Astrocyte of the cerebellum (primary cell): ENCODE measurements at places on chromosomes 6 and 20.

- no peak for DNase-seq
Observed at GRCh38 chr20:36228770-36229169, 7.5 kb upstream of the AAR2 start.

- peak; percentile 78 for DNase-seq
Observed at GRCh38 chr6:19399406-19399805, 437.8 kb upstream of the ID4 start.

GRCh38 chr20:38485041-38485440 lies 12.4 kb downstream of the RALGAPB start:
- no peak for DNase-seq

GRCh38 chr6:125550892-125551291 lies 198.5 kb upstream of the HEY2 start:
- DNase-seq: no peak

- no peak for DNase-seq
Observed at GRCh38 chr6:12967686-12968085, 251.1 kb downstream of the PHACTR1 start.

GRCh38 chr20:47956268-47956995 lies 171.2 kb upstream of the SULF2 start:
- peak; percentile 52 for DNase-seq

- no peak for DNase-seq
Observed at GRCh38 chr6:46207174-46207573, 36.4 kb upstream of the ENPP5 start.

GRCh38 chr20:16710781-16711180 lies 19.0 kb upstream of the SNRPB2 start:
- no peak for DNase-seq

DNA sequence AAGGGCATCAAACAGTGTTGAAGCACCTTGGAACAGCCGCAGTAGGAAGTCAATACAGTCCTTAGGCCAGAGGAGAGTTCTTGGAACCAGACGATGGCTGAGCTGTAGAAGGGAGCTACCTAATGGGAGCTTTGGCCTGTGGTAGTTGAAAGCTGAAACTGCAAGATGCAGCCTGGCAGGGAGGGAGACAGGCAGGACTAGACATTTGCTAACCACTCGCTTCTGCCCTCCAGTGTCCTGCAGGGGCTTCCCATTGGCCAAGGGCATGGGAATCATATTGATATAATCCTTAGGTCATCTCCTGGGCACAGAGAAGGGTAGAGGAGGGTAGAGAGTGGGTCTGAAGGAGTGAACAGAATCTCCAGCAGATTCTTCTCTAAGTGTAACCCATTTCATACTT lies 60.4 kb downstream of the TPD52L1 start:
- DNase-seq: no peak

GRCh38 chr20:5535125-5535756 lies 215.0 kb upstream of the SHLD1 start:
- no peak for DNase-seq

DNA sequence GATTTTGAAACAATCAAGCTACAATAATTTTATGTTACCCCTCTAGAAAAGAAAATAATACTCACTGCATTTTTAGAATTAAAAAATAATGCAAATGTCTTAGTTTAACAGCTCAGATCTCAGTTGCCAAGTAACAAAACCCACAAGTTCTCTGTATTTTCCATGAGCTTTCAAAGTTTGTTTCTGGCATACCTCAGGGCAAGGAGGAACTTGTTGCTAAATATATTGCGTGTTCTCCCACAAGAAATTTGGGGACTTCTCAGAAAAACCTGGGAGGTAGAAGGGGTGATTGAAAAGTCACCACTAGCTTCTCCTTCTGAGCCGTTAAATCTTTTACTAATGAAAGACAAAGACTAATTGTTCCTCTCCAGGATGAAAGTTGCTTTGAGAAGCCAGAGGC lies 236.8 kb upstream of the MARCKS start:
- no peak for DNase-seq

- DNase-seq: no peak
Observed at GRCh38 chr20:57710841-57711240, 1.0 kb upstream of the PMEPA1 start.

GRCh38 chr6:159036673-159037072 lies 8.1 kb downstream of the TAGAP start:
- DNase-seq: no peak

GRCh38 chr20:24701668-24702067 lies 232.2 kb downstream of the SYNDIG1 start:
- DNase-seq: no peak

DNA sequence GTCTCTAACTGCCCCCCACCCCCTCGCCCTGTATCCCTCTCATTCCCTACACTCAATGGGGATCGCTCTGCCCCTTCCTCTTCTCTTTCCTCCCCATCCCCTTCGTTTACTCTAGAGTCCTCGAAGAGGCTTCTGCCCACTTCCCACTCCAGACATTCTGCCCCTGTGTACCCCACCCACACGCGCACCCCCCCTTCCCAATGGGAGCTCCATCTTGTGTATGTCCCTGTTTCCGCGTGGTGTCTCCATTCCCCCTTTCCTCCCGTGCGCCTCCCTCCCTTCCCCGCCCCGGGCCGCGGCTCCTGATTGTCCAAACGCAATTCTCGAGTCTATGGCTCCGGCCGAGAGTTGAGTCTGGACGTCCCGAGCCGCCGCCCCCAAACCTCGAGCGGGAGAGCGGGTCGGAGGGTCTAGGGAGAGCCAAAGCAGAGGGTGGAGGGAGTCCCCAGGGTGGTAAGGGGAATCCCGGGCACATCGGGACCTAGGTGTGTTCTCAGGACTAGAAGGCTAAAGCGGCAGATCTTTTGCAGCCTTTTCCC lies 679 bp upstream of the RING1 start:
- no peak for DNase-seq

- no peak for DNase-seq
Observed at GRCh38 chr6:73655341-73655917, 1.6 kb upstream of the SLC17A5 start.

GRCh38 chr6:18533793-18534192 lies 146.6 kb downstream of the RNF144B start:
- no peak for DNase-seq

DNA sequence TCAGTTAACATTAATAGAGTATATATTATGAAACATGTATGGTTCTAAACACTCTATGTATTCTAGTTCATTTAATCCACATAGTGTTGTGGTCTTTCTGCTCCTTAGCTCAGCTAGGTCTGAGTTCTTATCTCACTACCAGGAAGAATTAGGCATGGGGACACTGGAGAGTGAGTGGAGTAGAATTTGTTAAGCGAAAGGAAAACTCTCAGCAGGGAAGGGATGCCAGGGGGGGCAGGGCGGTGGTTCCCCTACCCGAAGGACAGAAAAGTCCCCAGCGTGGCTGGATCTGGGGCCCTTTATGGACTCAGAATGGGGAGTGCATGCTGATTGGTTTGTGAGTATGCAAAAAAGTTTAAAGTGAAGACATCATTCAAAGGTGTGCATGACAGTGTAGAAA lies 727.5 kb downstream of the TBC1D32 start:
- no peak for DNase-seq

- peak; percentile 91 for DNase-seq
Observed at GRCh38 chr20:38252292-38253288, 7.9 kb downstream of the KIAA1755 start.

- DNase-seq: peak; percentile 23
Observed at GRCh38 chr6:138001750-138002349, 105.4 kb downstream of the PERP start.

DNA sequence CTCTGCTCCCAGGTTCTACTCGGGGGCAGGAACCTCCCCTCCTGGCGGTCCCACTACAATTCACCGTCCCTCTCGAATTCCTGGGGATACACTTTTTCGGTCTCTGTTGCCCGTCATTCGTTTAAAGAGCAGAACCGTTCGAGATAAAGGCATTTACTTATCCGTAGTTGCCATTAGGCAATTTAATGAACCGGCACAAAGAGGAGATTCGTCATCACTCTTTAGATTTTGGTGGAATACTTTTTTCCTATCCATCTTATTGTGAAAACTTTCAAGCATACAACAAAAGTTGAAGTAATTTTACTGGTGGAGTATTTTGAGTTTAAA lies 1.2 kb upstream of the CD24 start:
- DNase-seq: no peak

DNA sequence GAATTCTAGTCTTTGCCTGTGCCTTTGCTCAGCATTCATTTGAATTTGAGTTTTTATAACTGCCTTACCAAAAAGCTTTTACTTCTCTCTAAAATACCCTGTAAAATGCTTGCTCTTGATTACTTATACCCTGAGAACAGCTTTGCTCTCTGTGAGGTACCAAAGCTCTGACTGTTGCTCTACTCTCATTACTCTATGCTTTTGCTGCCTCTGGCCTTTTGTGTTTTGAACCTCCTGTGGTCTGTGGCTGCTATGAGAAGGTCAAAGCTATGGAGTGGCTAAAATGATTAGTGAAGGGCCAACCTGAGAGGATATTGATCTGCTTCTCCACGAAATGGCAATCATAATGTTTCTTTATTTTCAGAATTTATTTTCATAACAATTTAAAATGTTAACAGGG lies 375.6 kb upstream of the IMPG1 start:
- no peak for DNase-seq

DNA sequence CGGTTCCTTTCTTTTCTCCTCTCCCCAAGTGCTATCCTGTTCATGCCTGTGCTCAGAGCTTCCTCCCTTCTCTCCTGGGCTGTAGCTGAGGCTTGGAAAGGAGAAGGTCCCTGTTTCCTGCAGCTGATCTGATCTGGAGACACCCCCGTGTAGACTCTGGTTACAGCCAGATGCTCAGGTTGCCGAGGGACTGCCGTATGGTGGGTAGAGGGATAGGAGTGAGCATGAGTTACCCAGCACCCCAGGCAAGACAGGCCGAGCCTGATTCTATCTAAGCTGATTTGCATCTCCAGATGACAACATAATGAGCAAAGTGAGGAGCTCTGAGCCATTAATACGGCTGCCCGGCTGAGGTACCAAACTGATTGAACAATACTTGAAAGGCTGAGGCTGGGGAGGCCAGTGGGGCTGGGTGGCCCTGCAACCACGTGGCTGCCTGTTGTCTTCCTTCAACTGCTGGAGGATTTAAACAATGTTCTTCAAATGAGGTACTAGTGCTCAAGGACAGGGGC lies 91.8 kb downstream of the ASXL1 start:
- no peak for DNase-seq

- peak; percentile 32 for DNase-seq
Observed at GRCh38 chr6:153976921-153977693, 61.9 kb upstream of the OPRM1 start.

- no peak for DNase-seq
Observed at GRCh38 chr6:6595952-6596351, 7.4 kb downstream of the LY86 start.

- no peak for DNase-seq
Observed at GRCh38 chr6:101000341-101000740, 119.2 kb upstream of the ASCC3 start.

- DNase-seq: peak; percentile 90
Observed at GRCh38 chr20:25223179-25223661, 24.7 kb upstream of the PYGB start.

GRCh38 chr20:17875106-17875980 lies 93.3 kb downstream of the SNX5 start:
- peak; percentile 75 for DNase-seq

GRCh38 chr6:98687752-98688151 lies 146.6 kb upstream of the POU3F2 start:
- DNase-seq: no peak

- DNase-seq: no peak
Observed at GRCh38 chr20:49259799-49260198, 18.1 kb downstream of the ZNFX1 start.

DNA sequence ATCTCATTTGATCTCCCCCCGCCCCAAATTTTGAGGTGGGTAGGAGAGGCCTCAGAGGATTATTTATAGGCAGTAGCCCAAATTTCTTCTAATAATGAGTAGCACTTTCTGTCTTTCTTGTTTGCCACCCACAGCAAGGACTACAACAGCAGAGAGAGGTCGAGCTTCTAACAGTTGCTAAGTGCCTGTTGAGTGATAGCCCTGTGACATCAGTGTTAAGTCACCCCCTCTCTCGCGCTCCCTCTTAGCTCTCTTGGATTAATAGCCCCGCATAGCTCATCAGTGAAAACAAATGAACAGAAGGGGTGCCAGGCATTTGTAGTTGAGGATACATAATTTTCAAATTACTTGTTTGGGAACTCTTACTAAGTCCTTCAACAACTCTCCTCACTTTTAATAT lies 3.5 kb downstream of the ANKRD60 start:
- DNase-seq: no peak

DNA sequence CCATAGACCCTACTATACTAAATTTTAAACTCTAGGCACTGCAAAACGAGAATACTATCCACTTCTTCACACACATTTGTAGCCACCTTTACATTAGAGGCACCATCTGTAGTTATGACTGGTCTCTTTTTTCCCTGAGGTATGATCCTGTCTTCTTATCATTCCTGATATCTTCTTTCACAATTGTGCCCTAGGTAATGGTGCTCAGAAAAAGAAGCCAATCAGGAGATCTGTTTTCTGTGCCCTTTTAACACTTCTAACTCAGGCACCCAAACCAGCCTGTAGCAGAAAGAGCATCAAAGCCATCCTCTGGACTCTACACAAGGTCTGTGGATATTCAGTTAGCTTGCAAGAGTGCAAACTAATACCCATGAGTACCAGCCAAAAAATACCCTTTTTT lies 149.7 kb upstream of the SGK1 start:
- DNase-seq: no peak

DNA sequence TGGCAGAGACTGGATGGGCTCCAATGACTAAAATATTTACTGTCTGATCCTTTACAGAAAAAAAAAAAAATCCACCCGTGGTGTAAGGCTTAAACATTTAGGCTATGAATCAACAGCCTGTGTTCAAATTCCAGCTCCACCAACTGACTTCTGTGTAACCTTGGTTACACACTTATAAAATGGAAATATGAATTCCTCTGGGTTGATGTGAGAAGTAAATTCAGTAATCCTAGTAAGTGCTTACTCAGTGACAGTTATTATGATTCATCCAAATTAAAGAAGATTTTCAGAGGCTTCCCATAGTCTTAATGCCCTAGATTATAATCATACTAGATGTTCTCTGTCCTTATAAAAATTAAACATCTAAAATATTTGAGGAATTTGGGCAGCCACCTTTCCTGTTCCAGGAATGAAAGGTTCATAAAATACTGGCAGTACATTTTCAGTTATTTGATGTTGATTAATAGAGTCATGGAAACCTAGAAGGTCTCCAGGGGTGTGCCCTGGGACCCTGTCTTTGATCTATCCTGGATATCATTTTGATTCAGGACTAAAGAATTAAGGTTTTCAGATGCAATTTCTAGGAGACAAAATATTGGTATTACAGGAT lies 180.3 kb upstream of the ZNF217 start:
- peak; percentile 89 for DNase-seq

GRCh38 chr6:153553627-153554026 lies 422.5 kb upstream of the RGS17 start:
- DNase-seq: peak; percentile 3

DNA sequence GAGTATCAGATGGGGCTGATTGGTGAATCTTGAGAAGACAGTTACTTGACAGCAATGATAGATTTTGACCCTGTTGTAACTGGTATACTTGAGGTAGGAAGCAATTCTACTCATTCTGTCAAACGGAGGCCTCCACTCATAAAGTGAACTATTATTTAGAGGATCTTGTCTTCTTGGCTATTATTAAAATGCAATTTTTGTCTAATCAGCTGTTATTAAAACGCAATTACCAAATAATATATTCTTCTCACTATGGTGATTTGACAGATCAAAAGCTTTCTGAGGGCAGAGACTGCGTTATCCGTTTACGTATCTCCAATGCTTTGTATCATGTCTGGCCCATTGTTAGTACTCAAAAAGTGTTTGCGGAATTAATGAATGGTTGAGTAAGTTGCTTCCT lies 120.7 kb downstream of the MACROD2 start:
- DNase-seq: no peak
